ENCODE measurements at places on chromosomes 5 and 9.

DNA sequence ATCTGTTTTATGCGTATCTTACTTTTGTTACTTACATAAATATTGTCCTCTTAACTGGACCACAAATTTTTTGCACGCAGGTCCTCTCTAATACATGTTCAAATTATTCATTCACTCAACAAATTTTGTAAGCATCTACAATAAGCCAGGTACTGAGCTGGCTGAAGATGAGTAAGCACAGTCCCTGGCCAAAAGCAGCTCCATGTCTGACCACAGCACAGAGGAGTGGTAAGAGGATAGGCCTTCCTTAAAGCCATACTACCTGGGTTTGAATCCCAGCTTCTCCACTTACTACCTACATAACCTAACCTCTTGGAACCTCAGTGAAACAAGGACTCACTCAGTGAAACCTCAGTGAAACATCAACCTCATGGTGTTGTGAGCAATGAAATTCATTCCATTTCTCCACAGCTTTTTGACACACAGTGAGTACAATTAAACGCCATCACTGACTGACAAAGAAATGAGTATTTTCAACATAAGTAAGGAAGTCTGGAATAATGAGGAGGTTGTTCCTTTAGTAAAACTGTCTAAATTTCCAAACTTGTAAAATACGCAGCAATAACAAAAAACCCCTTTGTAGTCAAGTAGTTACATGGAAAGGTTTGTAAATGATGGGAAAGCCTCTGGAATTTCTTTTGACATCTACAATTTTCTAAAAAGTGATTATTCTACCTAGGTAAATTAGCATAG is 15.0 kb downstream of the PTAR1 start:
- DNase-seq, result no peak

DNA sequence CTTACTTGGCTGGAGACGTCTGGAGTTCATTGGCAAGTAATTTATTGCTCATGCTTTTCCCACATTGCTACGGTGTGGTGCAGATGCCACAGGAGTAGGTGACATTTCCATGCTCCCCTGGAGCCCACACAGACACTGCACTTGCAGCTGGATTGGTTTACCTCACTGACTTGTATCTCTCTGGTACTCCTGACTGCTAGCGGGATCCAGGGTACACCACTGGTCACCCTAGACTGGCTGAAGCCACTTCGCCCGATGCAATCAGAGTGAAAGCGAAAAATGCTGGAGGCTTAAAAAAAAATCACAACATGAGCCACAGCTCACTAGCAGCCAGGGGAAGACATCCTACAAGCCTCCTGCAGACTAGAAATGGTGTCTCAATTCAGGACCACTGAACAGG is 32.6 kb upstream of the SLIT3 start:
- no peak for DNase-seq

GRCh38 chr9:68999393-69000105 is 14.4 kb downstream of the PRKACG start:
- peak; percentile 37 for DNase-seq

GRCh38 chr9:124499216-124499615 is 8.0 kb downstream of the NR5A1 start:
- DNase-seq, result no peak

DNA sequence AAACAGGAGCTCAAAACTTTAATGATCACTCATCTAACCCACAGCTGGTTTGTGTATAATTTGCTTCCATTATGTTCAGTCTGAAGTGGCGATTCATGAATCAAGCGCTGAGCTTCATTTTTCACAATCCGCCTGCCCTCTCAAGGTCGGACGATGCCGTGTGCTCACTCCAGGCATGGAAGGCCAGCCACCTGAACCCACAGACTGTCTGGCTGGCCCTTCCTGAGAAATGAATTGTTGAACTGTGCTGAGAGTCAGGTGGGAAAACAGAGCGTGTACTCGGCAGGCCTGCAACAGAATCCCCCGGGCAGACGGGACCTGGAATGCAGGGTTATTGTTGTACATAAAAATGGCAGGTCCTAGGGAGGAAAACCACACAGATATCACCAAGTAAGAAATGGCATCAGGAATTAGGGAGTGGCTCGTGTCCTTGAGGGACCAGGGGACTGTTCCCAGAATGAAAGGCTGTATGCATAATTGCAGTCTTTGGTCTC is 375.7 kb downstream of the IRX2 start:
- no peak for DNase-seq

- no peak for DNase-seq
Observed at GRCh38 chr9:86624630-86625029, 270.4 kb upstream of the TUT7 start.

- DNase-seq, result no peak
Observed at GRCh38 chr5:133222040-133222439, 170.2 kb downstream of the HSPA4 start.

GRCh38 chr5:141747152-141748141 is 65.4 kb upstream of the ARAP3 start:
- peak; percentile 57 for DNase-seq

DNA sequence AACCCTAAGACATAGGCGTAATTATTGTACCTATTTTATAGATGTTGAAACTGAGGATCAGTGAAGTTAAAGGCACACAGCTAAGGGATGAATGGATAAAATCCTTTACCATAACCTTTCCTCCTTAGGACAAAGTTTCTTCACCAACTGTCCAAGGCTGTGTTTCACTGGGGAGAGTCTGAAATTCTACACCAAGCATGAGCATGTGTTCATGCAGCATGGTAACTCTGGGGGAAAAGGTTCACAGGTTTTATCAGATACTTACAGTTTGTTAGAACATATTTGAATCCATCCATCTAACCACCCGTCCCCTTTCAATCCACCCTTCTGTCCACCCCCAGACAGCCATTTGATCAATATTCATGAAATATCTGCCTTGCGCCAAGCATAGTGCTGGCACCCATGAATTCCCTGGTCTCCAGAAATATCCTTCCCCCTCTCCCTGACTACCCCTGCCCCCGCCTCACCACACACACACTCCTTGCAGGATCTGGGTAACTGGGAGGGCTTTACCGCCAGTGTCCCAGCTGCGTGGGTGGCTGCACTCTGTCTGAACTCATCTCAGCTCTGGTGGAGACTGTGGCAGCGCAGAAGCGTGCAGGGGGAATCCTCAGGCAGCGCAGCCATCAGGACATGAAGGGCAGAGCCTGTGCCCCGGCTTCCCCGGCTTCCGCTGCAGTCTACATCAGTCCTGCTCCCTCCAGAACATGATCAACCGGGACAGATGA is 6.3 kb upstream of the KCNIP1 start:
- DNase-seq, result no peak
